Effector CD4-positive, alpha-beta T cell (primary cell): ENCODE measurements at places on chromosomes 12 and 14.

DNA sequence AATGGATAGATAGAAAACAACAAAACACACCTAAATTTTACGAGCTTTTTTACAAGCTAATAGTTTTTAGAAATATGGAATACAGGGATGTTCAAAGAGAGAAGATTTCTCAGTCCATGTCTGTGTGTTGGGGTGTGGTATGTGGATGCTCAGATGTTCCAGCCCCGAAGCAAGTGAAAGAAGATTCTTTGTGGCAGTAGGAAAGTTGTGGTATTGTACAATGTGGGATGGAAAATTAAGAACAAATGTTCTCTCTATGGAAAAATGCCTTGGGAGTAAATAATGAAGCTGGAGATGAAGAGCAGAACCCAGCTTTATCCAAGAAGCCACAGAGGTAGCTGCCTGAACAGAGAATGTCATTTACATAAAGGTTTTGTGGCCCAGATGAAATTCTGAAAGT, 150.3 kb upstream of the PRKD1 start:
- no peak for DNase-seq

DNA sequence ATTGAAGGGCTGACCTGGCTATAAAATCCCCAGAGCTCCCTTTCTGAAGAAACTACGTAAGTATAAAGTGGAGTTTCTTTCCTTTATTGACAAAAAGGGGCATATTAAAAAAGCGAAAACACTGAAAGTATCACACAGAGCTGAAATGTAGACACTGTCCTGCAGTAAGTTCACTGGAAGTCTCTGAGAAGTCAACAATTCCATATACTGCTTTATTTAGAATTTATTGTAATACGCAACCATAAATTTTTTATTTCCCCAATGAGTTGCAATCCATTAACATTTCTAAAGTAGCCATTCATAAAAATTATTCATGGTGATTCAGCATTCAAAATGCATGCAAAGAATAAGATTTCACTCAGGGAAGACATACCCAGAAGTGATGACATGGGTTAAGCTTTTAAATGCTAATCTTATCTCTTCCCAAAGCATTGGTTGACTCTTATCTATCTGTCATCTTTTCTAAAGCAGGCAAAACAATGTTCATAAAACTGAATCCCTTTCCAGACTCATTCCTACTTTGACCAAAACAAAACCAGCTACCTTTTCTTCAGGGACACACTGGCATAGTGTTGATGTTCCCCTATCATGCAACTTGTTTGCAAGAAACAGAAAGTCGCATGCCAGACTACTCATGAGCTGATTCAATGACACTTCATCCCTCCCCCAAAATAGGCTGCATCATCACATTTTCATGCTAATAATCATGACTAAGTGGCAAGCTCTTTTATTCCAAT, 17.3 kb downstream of the KITLG start:
- no peak for DNase-seq

DNA sequence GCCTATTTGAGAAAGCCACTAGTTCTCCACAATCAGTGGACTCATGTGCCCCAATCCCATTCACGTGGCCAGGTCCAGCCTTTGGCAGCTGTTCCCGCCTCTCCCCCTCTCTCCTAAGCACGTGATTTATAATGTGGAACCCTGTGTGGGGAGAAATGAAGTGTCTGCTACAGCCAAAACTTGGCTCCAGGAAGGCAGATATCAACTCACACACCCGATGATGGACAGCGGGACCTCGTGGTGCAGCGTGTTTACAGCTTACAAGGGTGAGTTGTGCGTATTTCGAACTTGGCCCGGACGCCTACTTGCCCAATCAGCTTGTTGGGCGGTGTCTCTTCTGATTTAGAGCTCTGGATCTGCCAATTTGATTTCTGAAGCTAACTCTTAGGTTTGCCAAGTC, 38.1 kb upstream of the FAM181A start:
- DNase-seq: no peak

DNA sequence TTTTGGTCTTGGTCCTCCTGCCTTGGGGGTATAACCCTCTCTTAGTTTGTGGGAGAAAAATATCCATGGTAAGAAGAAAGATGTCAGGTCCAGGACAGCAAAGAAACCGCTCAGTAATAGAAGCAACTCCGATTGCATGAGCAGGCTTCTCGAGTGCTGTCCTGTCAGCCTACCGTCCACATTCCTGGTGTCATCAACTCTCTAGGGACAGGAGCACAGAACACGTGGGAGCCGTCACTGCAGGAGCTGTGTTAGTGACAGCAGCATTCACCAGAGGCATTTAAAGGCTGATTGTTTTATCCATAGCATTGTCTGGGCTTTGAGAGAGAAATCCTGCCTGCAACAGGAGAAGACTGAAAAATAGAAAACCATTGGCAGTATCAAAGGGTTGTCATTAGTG, 244.2 kb downstream of the CACNA1C start:
- no peak for DNase-seq

DNA sequence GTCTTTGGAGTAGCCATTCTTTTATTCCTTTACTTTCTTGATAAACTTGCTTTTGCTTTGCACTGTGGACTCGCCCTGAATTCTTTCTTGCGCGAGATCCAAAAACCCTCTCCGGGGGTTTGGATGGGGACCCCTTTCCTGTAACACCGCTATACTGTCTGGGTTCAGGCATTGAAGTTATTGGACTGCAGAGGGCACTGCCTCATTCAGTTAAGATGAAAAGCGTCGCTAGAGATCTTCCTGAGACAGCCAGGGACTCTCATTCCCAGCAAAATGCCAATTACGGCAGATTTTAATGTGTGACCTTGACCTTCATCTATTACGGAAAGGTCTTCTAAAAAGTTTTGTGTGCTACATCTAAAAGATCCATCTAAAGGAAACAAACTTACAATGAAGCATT, 17.3 kb upstream of the RIMKLB start:
- no peak for DNase-seq

DNA sequence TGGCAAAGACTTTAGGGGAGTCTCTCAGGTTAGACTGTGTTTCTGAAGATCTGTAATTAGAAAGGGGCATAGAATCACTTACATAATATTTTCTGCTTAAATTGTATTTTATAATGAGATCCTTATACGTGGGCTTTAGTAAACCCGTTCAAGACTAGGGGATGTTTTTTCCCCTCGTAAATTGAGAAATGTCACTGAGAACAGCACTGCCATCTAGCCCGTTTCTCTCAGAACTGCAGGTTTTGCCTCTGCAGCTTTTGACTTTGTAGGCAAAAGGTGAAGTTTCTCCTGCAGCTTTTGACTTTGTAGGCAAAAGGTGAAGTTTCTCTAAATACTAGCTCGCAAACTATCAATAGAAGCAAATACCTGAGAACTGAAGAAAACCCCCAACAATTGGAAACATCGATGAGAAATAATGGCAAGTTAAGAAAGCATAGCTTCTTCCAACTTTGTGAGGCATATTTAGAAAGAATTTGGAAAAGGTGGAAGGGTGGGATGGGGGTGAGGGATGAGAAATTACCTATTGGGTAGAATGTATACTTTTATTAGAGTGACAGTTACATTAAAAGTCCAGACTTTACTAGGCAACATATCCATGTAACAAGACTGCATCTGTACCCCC, 9.9 kb upstream of the ASPG start:
- no peak for DNase-seq

DNA sequence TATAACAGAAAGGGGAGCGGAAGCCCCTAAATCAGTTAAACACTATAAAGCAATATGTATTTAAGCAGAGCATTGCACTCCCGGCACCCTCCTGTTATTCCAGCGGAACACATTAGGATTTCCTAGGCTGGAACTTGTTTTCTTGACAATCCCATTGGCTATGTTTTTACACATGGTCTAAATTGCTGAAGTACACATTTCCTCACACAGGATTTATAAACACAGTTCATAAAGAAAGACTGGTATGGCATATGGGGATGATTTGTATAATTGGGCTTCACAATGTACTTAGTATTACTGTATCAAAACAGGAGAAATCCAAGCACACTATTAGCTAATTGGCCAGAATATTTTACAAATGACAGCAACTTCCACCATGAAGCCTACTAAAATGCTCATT, 23.3 kb downstream of the PAX9 start:
- DNase-seq: no peak

DNA sequence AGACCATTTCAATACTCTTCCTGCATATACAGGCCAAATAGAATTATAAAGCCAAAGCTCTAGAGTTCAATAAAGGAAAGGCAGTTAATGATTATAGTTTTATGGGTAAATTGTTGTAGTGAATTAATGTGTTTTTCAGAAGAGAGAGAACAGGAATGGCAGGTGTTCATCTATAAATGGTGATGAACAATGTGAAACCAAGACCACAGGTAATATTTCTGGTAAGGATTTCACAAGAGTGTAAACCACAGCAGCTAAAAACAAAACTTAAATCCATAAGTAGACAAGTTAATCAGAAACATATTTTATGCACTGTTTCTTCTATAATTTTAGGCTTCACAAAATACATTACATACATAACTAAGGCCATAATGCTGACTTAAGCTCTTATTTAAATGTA, 204.4 kb downstream of the SYT1 start:
- no peak for DNase-seq
